Tibial nerve (tissue), 4 donors: ENCODE measurements at places on chromosomes 2 and 18. TPM values are rescaled to one million over a fixed set of nuclear protein-coding genes. Genes with fewer than 3 reads are reported as not detected.

- DNase-seq: no peak
These were observed 228.6 kb downstream of the SATB2 start for GRCh38 chr2:199228887-199229819.

GRCh38 chr2:72261076-72261475 is 113.4 kb upstream of the CYP26B1 start:
- DNase-seq: no peak

The ERBB4 gene
- total RNA-seq: 2.4 TPM

GRCh38 chr18:26405190-26405801 is 143.1 kb downstream of the KCTD1 start:
- no peak for DNase-seq

DNA sequence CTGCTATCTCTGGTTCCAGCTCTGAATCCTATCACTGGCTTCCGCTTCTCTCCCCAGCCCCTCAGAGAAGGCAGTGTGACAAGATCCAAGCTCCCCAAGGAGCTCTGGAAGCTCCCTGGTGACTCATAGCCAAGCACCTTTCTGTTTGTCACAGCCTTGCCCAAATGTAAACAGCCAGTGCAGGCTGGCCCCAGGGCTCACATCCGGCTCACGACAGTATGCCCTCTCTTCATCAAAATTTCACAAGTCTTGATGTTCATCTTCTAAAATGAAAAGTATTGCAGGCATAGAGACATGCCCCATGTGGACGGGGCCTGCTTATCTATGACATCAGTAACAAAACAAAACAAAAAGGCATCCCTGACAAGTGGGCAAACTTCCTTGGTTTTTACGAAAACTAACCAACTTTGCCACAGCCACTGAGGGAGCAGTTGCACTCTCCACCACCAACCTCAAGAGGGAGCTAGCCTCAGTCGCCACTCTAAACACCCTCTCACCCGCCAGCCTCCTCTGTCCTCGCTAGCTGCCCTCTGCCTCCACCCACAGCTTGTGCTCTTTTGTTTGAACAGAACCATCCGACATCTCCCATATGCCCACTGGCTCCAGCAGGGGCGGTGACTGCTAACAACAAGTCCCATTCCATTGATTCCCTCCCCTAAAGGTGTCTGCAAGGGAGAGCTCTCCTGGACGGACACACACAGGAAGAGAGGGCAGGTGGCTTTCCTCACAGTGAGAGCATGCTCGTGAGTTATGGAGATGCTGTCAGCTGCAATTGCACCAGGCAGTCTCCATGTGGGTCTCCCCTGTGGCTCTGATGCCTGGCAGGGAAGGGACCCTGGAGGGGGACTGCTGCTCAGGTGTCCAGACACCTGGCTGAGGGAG is 71.0 kb upstream of the DAPL1 start:
- DNase-seq: no peak

GRCh38 chr18:40160361-40160760 is 1794.7 kb upstream of the PIK3C3 start:
- no peak for DNase-seq

DNA sequence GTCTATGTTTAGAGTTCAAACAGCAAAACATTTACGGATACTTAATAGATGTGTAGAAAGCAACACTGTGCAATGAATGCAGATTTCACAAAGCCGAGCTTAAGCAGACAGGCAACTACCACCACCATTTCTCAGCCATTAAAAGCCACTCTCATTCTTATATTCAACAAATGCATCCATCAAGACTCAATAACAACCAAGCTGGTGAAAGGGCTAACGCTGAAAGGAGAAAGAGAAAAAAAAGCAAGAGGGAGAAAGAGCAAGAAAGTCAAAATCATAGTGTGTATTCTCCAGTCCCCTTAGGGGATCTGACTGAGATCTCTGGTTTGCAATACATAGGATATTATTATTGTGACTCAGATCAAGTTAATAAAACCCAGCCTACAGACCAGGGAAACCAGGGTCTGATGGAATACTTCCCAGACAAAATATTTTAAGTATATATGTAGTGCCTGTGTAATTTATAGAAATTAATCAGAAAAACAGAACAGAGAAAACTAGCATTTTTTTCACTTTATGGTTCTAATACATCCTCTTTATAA is 14.1 kb downstream of the SATB2 start:
- DNase-seq: no peak

The MAP4K3 gene
- total RNA-seq: 54.4 TPM

The EMX1 gene
- not detected for total RNA-seq

DNA sequence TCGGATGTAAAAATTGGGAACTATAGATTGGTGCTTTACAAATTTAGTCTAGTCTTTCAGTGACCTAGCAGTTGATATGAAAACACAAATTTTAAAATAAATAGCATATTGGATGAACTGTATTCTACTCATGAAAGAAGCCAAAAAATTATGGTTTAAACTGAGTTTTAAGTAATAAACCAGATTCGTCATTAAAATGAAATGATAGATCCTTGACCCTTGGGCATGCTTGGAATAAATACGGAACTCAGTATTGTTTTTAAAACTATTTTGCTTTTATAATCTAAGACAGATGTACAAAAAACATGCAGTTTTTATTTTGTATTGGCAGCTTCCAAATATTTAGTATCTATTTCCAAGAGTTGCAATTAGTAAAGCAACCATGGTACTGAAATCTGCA is 34.6 kb upstream of the TBR1 start:
- no peak for DNase-seq

The SLC14A1 gene
- total RNA-seq: 0.39 TPM

The SMIM21 gene
- total RNA-seq: not detected

DNA sequence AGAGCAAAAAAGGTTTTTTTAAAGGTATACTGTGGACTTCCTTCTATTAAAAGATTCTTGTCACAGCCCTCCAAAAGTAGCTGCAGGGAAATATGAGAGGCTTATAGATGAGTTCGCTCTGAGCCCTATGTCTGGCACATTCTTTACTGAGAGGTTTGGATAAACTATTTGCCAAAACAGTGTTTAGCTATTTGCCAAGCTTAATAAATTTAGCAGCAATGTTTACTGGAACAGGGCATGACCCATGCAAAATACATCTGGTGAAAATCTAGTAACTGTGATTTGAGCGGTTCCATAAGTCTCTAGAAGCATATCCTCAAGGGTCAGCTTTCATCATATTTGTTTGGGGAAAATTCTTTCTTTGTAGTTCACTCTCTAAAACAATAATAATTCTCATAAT is 1696.7 kb upstream of the PIK3C3 start:
- DNase-seq: no peak

DNA sequence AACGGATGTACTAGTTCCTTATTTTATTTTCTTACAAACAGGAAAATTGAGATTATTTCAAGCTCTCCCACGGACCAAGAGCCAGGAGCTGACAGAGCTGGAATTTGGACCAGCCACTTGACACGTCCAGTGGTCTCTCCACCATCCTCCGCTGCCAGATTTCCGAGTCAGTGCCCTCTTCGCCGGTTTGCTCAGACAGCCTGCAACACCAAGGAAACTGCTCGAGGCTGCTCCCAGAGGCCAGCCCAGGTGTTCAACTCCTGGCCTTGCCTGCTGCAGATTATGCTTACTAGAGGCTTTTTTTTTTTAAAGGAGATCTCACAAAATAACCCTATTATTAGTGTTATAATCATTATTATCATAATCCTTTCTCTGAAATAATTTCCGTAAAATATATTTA is 779.8 kb downstream of the RNF144A start:
- DNase-seq: no peak

- DNase-seq: no peak
These were observed 243.9 kb upstream of the ID2 start for GRCh38 chr2:8437949-8438400.

The RNU2-63P gene
- total RNA-seq: not detected

DNA sequence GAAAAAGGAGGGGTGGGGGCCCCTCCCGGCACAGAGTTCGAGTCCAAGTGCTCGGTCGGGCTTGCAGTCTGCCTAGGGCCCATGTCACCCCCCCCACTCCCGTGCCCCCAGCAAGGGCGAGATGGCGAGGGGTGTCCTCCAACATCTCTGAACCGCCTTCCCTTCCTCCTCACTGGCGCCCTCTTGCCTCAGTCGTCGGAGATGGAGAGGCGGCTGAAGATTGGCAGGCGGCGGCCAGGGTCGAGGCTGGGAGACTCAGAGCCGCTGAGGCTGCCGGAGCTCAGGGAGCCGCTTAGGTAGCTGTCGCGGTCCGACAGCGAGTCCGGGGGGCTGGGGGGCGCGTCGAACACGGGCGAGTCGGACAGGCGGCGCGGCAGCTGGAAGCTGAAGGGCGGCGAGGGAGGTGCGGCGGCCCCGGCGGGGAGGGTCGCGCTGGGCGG is 2.3 kb downstream of the ZFP36L2 start:
- DNase-seq: peak; percentile 38
